ENCODE measurements at places on chromosomes 5 and 9.

DNA sequence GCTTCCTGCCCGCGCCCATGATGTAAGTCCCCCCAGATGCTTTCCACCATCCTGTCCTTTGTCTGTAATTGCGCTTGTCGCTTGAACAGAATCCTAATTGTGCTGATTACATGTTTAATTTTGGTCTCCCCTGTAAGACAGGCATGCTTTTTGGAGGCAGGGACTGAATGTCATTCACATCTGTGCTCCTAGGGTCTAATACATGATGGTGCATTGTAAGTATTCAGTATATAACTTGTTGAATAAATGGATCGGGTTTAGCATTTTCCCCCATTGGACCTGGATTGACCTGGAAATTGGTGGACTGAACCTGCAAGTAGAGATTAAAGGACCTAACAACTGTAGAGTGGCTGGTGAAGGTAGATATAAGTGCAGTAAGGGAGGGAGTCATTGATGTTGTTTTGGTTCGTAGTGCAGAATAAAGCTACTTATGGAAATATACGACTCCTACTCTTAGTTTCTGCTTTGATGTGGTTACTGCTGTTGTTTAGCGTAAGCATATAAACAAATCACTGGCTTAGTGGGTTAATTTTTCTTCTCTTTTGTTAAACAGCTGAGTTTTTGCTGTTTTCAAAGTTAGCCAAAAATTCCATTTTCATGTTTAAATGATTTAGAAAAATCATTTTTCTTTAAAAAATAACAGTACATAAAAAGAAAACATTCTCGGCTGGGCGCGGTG, 57.3 kb downstream of the TRIO start:
- H3K36me3 ChIP-seq = no peaks in the 10 kb centered on the region
- H3K4me1 ChIP-seq = peaks cover 96% of the 10 kb centered on the region
- no peaks in the 10 kb centered on the region for H3K27me3 ChIP-seq
- H3K4me3 ChIP-seq = no peak overlapping the region
- no peak overlapping the region for H3K27ac ChIP-seq

- peak; percentile 19 for ATAC-seq
- no peaks in the 10 kb centered on the region for H3K36me3 ChIP-seq
- no peak overlapping the region for H3K27ac ChIP-seq
These were observed 429.2 kb downstream of the DMAC1 start for GRCh38 chr9:7370381-7370780.

GRCh38 chr9:121852241-121852640, 200.8 kb downstream of the DAB2IP start:
- H3K4me3 ChIP-seq = no peak overlapping the region
- no peak for ATAC-seq
- H3K27ac ChIP-seq = no peak overlapping the region
- no peaks in the 10 kb centered on the region for H3K4me1 ChIP-seq

GRCh38 chr9:75996726-75997125, 106.3 kb downstream of the PCSK5 start:
- no peak for ATAC-seq
- H3K4me3 ChIP-seq = no peak overlapping the region
- no peaks in the 10 kb centered on the region for H3K27me3 ChIP-seq
- H3K36me3 ChIP-seq = no peaks in the 10 kb centered on the region
- no peak overlapping the region for H3K27ac ChIP-seq

GRCh38 chr5:61029456-61030162, 84.6 kb downstream of the NDUFAF2 start:
- no peak overlapping the region for H3K4me3 ChIP-seq
- no peaks in the 10 kb centered on the region for H3K36me3 ChIP-seq
- H3K27me3 ChIP-seq = no peaks in the 10 kb centered on the region
- H3K4me1 ChIP-seq = peaks cover 3% of the 10 kb centered on the region
- no peak for ATAC-seq

- no peak for ATAC-seq
- no peak overlapping the region for H3K4me3 ChIP-seq
- no peaks in the 10 kb centered on the region for H3K27me3 ChIP-seq
- peaks cover 5% of the 10 kb centered on the region for H3K36me3 ChIP-seq
- H3K4me1 ChIP-seq = peaks cover 31% of the 10 kb centered on the region
These were observed 22.1 kb upstream of the SLC25A51 start for GRCh38 chr9:37925786-37926736.

DNA sequence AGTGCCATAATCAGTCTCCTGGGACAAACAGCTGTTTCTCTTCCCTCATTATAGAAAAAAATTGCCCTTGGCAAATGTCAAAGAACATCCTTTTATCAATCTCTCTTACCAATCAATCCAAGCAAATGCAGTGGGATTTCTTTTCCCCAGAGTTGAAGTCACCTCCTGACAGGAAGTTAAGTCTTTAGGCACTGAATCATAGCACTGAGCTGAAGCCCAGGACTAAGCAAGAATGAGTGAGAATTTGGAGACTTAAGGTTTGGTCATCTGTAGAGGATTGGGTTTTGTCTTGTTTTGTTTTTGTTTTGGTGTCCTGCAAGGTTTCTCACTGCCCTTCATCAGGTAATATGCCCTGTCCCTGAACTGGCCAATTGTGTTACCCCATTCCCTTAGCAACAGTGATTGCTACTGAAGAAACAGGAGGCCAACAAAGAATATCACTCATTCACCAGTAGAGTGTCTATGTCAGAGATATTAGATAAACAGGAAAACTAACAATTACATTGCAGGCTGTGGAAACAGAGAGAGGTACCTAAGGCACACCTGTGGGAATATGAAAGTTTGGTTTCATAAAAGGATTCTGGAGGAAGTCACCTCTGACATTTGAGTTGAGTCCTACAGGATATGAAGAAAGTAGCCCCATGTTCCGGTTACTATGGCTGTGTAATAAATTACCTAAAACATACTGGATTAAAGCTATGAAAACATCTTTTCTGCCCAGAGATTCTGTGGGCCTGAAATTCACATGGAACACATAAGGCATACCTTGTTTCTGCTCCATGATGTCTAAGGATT, 4.5 kb upstream of the FXN start:
- ATAC-seq = no peak
- H3K27me3 ChIP-seq = no peaks in the 10 kb centered on the region
- H3K4me1 ChIP-seq = no peaks in the 10 kb centered on the region

DNA sequence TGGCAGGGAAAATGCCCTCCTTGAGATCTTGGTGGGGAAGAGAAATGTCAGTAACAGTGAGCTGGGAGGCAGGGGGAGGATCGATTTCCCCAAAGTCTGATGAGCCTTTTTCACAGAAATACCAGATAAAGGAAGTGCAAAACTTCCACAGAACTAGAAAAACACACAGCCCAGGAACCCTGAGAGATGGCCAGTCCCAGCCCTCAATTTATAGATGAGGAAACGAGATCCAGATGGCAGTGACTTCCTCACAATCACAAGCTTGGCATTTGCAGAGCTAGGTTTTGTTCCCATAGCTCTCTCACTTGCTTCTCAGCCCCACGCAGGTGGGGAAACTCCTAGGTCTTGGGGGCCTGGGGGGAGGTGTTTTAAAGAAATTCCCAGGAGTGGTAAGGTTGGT, 3.8 kb upstream of the GGTA1 start:
- H3K4me3 ChIP-seq = no peak overlapping the region
- H3K4me1 ChIP-seq = no peaks in the 10 kb centered on the region
- ATAC-seq = no peak
- H3K27me3 ChIP-seq = no peaks in the 10 kb centered on the region
- H3K27ac ChIP-seq = no peak overlapping the region

GRCh38 chr9:85067792-85068191, 398.3 kb downstream of the NTRK2 start:
- no peak overlapping the region for H3K4me3 ChIP-seq
- no peaks in the 10 kb centered on the region for H3K27me3 ChIP-seq
- no peaks in the 10 kb centered on the region for H3K36me3 ChIP-seq
- ATAC-seq = no peak
- no peaks in the 10 kb centered on the region for H3K4me1 ChIP-seq

DNA sequence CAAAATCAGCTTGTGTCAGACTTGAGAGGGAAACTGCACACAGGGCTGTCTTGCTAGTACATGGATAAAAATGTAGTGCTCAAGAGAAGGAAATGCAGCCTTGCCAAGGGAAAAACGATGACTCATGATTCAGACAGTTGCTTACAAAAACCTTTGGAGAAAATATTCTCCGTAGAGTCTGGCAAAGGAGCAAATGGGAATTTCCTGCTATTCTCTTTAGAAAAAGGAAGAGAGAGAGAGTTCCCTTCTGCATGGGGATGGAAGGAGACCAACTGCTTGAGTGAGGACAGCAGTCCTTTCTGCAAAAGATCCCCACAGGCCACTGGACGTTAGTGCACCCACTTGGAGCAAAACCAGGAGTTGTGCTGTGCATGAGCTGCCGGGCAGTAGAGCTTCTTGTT, 7.6 kb downstream of the IFNB1 start:
- no peak overlapping the region for H3K4me3 ChIP-seq
- peaks cover 6% of the 10 kb centered on the region for H3K4me1 ChIP-seq
- H3K36me3 ChIP-seq = no peaks in the 10 kb centered on the region
- H3K27me3 ChIP-seq = no peaks in the 10 kb centered on the region
- H3K27ac ChIP-seq = peak overlapping the region; percentile 68
- ATAC-seq = peak; percentile 91

- no peak overlapping the region for H3K4me3 ChIP-seq
- peaks cover 4% of the 10 kb centered on the region for H3K4me1 ChIP-seq
- no peak overlapping the region for H3K27ac ChIP-seq
- no peaks in the 10 kb centered on the region for H3K27me3 ChIP-seq
These were observed 76.5 kb upstream of the PJA2 start for GRCh38 chr5:109486200-109486804.

- no peak for ATAC-seq
- H3K4me1 ChIP-seq = peaks cover 49% of the 10 kb centered on the region
- H3K36me3 ChIP-seq = no peaks in the 10 kb centered on the region
- H3K27me3 ChIP-seq = no peaks in the 10 kb centered on the region
- H3K4me3 ChIP-seq = no peak overlapping the region
These were observed 54.9 kb downstream of the DUSP1 start for GRCh38 chr5:172715931-172716682.

GRCh38 chr9:89010056-89010455, 18.8 kb downstream of the S1PR3 start:
- no peaks in the 10 kb centered on the region for H3K27me3 ChIP-seq
- H3K36me3 ChIP-seq = no peaks in the 10 kb centered on the region
- H3K27ac ChIP-seq = no peak overlapping the region

- no peaks in the 10 kb centered on the region for H3K36me3 ChIP-seq
- H3K27me3 ChIP-seq = no peaks in the 10 kb centered on the region
- no peak overlapping the region for H3K4me3 ChIP-seq
- no peak for ATAC-seq
These were observed 254.4 kb upstream of the CDH10 start for GRCh38 chr5:24899180-24899579.

GRCh38 chr5:149935431-149935901, 9.1 kb downstream of the PDE6A start:
- peaks cover 15% of the 10 kb centered on the region for H3K27me3 ChIP-seq
- no peaks in the 10 kb centered on the region for H3K4me1 ChIP-seq
- H3K36me3 ChIP-seq = no peaks in the 10 kb centered on the region
- ATAC-seq = no peak
- no peak overlapping the region for H3K4me3 ChIP-seq

DNA sequence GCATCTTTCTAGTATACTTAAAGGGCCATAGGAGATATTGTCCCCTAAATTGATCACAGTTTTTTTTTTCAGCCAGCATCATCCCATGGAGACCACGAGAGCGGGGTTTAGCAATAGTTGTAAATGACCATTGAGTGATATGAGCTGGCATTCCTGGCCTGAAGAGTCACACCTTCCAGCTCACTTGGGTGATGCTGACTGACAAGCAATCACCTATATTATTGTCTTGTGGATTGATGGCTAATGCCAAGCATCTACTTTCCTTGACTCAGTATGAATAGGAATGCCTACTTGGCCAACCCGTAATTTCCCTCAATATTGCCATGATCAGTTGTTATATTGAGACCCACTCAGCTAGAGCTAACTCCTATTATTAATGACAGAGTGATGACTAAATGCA, 70.5 kb downstream of the ADAMTSL1 start:
- H3K4me3 ChIP-seq = no peak overlapping the region
- no peaks in the 10 kb centered on the region for H3K27me3 ChIP-seq
- no peak for ATAC-seq
- H3K27ac ChIP-seq = no peak overlapping the region
- H3K4me1 ChIP-seq = peaks cover 4% of the 10 kb centered on the region
- H3K36me3 ChIP-seq = no peaks in the 10 kb centered on the region

GRCh38 chr5:107359033-107359915, 311.5 kb downstream of the EFNA5 start:
- H3K4me3 ChIP-seq = no peak overlapping the region
- no peak for ATAC-seq
- H3K27ac ChIP-seq = no peak overlapping the region
- H3K36me3 ChIP-seq = no peaks in the 10 kb centered on the region
- H3K4me1 ChIP-seq = no peaks in the 10 kb centered on the region

DNA sequence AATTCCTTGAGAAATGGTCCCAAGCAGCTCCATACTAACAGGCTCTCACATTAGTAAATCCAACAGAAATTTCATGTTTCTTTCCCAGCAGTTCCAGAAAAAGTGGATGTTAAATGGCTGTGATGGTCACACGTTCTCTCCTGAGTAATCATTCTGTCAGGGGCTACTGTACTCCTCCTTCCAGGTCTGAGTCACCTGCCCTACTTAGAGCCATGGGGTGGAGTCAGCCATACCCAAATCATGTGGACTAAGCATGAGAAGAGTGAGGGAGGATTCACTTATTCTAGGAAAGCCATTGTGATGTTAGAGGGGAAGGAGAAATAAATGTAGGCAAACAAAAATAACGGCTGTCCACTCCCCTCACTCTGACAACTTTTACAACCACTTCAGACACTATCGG, 547.2 kb downstream of the CSNK1G3 start:
- no peak overlapping the region for H3K4me3 ChIP-seq
- no peak overlapping the region for H3K27ac ChIP-seq
- H3K27me3 ChIP-seq = no peaks in the 10 kb centered on the region
- no peaks in the 10 kb centered on the region for H3K36me3 ChIP-seq
- ATAC-seq = no peak

DNA sequence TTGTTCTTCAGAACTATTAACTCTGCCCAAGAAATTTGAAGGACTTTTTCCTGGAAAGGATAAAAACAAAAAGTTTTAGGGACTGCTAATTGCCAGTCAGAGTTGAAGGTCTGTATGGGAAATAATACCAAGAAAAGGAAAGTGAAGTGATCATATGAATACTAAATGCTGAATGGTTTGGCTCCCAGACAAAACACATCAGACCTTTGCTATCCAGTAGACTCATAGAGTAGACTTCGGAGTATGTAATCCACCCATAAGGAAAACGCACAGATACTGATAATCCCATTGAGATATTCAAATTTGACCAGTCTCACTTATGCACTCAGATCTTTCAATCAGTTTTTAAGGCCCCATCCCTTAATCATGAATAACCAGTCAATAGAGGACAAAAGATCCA, 319.0 kb upstream of the PTGER4 start:
- H3K27ac ChIP-seq = no peak overlapping the region
- no peaks in the 10 kb centered on the region for H3K27me3 ChIP-seq
- no peaks in the 10 kb centered on the region for H3K4me1 ChIP-seq
- no peaks in the 10 kb centered on the region for H3K36me3 ChIP-seq
- no peak for ATAC-seq
- no peak overlapping the region for H3K4me3 ChIP-seq
